ENCODE measurements at places on chromosomes 7 and 10.

DNA sequence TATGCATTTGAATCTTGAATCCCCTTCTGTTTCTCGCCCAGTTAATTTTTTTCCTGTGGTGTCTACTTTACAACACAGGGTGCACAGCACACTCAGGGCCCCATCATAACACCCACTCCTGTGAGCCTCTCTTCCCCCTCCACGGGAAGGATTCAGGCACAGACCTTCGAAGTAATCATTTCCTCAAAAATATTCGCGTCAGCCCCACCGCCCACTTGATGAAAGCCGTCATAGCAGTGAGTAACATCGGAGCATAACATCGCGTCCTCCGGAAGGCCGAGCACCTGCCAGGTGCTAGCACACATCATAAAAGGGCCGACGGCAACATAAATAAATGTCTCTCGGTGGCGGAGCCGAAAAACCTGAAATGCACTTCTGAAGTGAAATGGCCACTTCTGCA is 201.7 kb upstream of the ADARB2 start:
- no peak for DNase-seq

DNA sequence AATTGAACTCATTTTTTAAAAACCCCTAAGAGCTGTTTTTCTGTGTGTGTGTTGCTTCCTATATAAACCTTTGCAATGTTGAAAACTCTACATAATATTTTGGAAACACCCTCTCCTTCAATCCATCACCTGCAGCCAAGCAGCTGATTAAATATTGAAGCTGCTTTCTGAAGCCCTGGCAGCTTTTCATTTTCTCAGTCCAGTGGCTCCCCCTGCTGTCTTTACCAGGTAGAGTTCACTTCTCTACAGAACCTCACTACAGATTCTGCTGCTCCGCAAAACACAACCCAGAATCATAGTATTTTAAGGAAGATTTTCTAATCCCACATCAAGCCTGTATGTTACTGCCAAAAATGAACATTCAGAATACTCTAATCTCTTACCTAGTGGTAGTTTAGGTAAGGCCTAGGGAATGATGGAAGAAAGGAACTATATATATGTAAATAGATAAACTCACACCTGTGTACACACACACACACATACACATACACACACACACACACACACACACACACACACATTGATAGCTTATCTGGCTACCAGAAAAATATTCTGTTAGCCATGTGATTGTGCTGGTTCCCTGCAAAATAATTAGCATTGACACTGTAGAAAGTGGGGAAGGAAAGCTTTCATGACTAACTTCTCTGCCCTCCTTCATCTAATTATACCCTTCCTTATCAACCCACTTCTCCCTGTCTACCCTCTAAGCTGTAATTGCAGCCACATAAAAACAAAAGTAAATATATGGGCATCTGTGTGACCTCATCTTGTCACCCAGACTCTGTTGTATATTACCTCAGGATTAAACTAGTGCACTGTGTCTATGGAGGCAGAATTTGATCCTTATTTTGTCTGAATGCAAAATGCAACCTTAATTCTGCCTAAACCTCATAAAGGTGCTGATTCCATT is 229.5 kb upstream of the FZD1 start:
- DNase-seq = peak; percentile 63

GRCh38 chr10:51501396-51501795 is 198.0 kb downstream of the CSTF2T start:
- peak; percentile 38 for DNase-seq

DNA sequence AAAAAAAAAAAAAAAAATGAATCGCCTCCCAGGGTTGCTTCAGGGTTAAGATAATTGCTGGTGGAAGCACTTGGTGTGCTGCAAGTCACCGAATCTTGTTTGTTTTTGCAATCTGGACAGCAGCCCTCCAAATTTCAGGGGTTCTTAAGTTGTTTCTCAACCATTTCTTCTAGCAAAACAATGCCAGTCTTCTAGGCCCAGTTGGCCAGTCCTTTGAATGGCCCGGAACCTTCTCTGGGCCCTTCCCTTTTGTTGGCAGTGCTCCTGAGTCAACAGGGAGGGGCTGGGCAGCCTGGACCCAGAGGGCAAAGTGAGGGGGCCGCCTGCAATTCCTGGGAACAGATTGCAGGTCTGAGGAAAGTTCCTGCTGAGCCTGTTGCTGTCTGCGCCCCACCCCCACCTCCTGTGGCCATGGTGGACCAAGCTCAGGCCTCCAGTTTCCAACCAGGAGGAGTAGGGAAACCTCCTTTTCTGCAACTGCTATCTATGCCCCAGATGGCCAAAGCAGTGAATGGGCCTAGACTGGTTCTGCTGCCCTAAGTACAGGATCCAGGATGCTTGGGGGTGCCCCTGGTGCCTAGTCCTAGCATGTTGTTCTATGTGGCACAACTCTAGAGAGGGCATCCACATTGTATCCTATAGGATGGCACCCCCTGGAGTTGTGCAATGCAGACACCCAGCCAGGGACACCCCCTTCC is 31.4 kb upstream of the PDCD4 start:
- no peak for DNase-seq

DNA sequence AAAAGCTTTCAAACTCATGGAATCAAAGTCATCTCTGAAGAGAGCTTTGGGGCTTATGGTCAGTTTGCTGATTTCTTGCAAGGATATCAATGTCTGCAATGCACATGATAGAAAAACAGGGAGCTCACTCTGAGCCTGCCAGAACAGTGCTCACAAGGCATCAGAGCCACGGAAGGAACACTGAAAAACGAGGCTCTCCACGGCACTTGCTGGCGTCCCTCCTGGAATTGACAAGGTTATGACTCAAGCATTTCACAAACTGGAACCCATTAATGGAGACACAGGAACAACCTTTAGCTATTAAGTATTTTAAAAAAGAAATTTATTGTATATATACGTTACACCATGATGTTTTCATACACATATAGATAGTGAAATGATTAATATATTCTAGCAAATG is 266.3 kb downstream of the KCND2 start:
- no peak for DNase-seq

DNA sequence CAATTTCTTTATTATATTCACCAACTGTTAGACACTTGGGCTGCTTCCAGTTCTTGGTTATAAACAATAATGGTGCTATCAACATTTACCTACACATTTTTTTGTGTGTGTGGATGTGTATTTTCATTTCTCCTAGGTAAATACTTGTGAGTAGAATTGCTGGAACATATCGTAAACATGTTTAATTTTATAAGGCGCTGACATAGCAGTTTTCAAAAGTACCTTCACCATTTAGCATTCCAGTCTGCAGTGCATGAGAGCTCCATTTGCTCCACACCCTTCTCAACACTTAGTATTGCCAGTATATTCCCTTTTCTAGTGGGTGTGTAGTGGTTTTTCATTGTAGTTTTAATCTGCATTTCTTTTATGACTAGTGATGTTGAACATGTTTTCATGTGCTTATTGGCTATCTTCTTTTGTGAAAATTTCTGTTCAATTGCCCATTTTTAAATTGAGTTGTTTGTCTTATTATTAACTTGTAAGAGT is 59.6 kb upstream of the FAM204A start:
- no peak for DNase-seq

- DNase-seq = no peak
These were observed 341.6 kb downstream of the PLXNA4 start for GRCh38 chr7:132234711-132235110.

- DNase-seq = peak; percentile 34
These were observed 20.7 kb upstream of the ZNF212 start for GRCh38 chr7:149218469-149219420.
